ENCODE measurements at places on chromosomes 13 and 19.

DNA sequence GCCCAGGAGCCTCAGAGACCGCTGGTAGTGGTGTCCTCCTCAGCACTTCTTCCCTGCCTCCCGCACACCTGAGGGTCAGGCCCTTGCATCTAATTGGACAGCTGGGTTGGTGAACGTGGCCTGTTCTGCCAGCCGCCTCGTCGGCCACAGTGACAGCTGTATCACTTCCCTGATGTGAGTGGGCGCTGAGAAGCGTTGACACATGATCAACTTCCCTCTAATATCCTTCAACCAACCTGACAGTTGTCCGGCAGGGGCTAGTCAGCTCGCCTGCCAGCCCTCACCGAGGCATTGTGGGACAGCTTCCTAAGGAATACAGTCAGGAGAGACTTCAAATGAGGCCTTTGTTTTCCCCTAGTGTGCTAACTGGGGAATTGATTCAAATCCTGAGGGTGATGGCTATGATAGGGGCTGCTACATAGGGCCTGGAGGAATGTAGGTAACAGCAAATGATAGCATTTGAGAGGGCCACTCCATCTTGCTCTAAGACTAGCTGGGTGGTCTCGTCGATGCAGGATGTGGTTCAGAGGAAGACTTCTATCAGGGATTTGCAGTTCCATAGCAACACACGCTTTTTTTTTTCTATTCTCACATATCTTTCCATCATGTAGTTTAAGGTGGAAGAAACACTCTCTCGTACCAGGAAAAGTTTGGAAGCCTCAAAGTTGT is 230.8 kb downstream of the TSHZ3 start:
- DNase-seq: no peak

DNA sequence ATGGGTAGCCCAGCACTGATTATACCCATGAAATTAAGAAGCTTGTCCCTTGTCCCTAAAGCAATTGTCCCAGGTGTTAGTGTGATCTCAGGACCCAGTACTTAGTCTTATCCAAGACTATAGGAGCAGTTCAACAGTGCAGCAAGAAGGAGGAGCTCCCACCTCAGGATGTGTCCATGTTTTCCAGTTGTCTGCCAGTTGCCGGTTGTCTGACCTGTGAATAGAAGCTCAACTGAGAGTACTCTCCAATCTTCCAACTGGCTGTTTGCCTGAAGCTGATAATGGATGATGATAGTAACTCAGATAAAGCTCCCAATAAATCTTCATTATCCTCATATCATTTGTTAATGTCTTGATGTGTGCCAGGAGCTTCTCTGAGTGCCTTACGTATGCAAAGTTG is 107.2 kb upstream of the HTR2A start:
- DNase-seq: no peak

GRCh38 chr19:18453269-18454024 is 15.5 kb upstream of the ISYNA1 start:
- DNase-seq: no peak

DNA sequence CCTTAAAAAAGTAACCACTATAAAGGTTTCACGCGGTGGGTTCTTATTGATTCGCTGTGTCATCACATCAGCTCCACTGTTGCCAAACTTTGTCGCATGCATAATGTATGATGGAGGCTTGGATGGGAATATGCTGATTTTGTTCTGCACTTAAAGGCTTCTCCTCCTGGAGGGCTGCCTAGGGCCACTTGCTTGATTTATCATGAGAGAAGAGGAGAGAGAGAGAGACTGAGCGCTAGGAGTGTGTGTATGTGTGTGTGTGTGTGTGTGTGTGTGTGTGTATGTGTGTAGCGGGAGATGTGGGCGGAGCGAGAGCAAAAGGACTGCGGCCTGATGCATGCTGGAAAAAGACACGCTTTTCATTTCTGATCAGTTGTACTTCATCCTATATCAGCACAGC is 30.6 kb downstream of the FGF9 start:
- no peak for DNase-seq

DNA sequence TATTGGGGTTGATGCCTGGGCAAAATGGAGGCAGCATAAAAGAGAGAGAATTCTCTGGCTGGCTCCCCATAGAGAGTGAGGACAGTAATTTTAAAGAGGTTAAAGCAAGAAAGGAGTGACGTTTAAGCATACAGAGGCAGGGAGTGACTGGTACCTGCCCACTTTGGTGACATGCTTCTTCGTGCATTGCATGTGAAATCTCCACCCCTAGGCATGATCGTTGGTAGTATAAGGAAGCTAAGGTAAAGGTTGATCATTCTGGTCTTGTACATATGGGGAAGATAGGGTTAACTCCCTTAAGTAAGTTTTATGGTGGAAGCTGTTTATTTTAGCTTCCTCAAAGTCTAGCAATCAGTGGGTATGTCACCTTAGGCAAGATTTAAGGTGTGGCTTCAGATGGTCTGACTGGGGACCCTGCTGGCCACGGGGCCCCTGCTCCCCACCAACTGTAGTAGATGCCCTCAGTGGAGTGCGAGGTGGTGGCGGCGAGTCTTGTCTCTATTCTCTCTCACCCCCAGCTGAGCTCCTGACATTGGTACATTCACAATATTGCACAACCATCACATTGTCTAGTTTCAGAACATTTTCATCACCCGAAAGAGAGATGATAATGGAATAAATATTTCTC is 797.5 kb upstream of the SPRY2 start:
- DNase-seq: no peak

DNA sequence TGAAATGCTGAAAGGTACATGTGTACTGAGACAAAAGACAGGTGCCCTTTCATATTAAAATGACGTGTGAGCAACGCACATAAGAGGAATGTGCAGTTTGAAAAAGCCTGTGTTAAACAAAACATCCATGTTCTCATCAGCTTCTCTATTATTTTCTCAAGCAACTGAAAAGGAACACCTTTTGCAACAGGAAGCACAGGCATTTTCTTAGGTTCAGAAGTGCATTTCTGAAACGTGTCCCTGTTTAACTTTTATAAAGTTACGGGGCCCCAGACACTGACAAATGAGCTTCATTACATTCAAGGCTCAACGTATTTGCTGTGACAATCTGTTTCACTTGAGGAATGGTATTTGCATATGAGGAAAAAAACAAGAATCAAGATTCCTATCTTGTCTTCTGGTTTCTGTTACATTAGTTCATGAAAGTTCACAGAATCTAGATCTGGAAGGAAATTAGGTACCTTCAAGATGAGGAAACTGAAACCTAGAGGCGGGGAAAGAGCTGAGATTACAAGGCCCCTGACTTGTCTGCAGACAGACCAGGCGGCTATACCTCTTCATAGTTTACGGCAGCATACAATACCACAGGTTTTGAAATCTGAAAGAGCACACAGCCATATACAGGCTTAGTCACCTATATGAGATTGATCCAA is 431.7 kb downstream of the KLF12 start:
- DNase-seq: no peak

GRCh38 chr13:52004511-52005170 is 6.6 kb downstream of the ATP7B start:
- DNase-seq: no peak

DNA sequence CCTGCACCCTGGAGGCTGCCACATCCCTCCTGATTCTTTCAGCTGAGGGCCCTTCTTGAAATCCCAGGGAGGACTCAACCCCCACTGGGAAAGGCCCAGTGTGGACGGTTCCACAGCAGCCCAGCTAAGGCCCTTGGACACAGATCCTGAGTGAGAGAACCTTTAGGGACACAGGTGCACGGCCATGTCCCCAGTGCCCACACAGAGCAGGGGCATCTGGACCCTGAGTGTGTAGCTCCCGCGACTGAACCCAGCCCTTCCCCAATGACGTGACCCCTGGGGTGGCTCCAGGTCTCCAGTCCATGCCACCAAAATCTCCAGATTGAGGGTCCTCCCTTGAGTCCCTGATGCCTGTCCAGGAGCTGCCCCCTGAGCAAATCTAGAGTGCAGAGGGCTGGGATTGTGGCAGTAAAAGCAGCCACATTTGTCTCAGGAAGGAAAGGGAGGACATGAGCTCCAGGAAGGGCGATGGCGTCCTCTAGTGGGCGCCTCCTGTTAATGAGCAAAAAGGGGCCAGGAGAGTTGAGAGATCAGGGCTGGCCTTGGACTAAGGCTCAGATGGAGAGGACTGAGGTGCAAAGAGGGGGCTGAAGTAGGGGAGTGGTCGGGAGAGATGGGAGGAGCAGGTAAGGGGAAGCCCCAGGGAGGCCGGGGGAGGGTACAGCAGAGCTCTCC is 6.9 kb upstream of the CEACAM5 start:
- no peak for DNase-seq

DNA sequence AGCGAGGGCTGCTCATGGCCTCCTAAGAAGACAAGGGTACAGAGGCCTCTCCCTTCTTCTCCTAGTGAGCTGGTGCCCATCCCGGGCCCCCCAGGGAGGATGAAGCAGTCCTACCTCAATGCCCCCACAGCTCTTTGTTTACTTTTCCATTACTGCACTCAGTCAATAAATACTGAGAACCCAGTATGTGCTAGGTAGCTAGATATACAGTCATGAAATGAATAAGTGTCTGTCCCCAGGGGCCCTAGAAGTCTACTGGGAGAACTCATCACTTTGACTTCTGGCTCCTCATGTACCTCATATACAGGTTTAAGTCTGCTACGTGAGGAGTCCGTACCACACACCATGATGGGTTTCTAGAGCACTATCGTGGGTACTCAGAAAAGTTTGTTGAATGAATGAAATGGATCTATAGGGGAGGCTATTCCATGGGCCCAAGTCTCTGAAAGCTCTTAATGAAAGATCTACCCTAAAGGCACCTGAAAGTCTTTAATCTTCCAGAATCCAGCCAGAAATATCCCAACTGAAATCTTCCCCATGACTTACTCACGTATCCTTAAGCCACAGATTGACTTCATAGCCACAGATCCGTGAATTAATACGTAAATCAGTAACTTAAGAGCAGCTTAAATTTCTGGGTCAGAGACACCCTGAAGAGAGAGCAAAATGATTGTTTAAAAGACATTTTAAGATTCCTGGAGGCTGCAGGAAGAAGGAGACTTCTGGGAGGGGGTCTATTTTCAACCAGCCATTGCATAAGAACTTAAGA is 51.6 kb upstream of the POMP start:
- no peak for DNase-seq

DNA sequence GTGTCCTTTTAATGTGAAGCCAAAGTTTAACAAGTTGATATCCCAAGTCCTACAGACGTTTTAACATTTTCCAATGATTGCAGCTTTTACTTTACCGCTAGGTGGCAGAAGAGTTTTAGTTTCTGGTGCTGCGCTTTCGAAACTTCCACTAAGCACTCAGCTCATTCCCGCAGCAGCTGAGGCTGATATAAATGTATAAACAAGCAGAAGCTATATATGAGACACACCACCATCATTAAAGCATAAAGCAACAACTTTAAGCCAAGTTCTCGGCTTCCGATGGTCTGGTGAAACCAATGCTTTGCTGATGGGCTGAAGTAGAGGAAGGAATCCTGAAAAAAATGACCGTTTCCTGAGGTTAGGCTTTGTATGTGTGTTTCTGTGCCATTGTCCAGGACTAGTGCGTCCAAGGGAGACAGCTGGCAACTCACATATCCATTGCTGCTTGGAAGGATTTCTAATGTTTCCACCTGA is 753.9 kb downstream of the OLFM4 start:
- DNase-seq: no peak

DNA sequence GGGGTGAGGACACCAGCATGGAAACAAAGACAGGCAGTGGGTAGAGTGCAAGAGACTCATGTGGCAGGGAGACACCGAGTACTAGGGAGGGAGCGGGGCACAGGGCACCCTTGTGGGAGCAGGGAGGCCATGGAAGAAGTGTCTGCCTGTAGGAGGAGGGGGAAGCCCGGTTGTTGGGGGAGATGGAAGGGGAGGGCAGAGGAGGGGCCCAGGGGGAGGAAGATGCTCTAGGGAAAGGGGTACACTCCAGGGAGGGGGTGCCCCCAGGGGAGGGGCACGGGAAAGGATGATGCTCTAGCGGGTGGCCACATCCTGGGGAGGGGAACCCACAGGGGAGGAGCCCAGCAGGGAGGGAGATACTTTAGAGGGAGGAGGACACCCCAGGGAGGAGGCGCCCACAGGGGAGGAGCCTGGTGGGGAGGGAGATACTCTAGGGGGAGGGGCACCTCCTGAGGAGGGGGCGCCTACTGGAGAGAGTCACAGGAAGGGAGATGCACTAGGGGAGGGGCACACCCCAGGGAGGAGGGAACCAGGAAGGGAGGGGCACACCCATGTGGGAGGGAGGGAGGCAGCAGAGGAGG is 24.9 kb downstream of the CPAMD8 start:
- no peak for DNase-seq

DNA sequence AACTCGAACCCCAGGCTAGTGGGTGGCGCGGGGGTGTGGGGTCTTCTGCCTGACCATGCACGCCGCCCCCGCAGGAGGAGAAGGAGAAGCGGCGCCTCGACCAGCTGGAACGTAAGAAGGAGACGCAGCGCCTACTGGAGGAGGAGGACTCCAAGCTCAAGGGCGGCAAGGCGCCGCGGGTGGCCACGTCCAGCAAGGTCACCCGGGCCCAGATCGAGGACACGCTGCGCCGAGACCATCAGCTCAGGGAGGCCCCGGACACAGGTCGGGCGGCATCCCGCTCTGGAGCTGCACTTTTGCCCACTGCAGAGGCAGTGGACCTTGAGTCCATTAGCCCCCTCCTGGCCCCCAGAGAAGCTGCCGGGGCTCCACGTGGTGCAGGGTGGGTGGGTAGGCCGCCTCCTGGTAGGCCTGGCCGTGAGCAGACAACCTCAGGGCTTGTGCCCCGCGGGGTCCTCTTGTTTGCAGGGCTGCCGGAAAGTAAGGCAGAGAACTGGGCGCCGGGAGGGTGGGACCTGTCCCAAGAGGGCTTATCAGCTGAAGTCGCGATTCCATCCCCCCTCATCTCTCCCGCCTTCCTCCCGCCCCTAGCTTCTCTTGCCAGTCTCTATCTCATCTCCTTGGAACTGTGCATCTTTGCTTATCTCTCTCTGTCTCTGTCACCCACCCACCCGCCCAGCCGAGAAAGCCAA is 9.9 kb downstream of the CCDC124 start:
- DNase-seq: no peak

DNA sequence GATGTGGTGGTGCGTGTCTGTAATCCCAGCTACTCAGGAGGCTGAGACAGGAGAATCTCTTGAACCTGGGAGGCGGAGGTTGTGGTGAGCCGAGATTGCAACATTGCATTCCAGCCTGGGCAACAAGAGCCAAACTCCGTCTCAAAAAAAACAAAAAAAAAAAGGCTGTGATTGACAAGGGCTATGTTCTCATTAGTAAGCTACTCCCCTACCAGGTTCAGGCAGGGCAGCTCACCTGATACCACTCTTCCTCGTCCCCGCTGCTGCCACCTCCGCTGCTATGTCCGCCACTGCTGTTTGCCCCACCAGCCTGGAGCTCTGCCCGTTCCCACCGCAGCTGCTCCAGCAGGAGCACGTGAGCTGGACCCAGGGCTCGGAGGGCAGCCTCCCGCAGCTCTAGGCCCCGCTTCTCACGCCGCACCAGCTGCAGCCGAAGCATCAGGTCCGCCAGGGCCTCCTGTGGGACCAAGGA is 9.4 kb downstream of the USHBP1 start:
- no peak for DNase-seq

All from right atrium auricular region (tissue), 2 donors.